ENCODE measurements at places on chromosomes 12 and 14.

DNA sequence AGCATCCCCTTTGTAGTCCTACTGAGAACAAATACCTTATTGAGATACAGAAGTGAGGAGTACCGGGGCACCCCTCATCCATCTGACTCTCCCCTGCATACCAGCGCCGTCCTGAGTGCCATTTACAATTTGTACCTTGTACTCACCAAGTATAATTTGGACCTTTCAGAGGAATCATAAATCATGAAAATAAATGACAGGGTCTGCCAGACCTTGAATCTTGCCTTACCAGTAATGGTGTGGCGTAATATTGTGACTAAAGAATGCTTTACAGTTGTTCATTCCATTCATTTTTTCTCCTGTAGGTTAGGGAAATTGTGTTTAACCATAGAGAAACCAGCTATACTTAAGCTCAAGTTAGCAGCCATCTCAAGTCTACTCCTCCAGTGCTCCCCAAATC is 243.7 kb upstream of the RGS6 start:
- DNase-seq, result no peak

DNA sequence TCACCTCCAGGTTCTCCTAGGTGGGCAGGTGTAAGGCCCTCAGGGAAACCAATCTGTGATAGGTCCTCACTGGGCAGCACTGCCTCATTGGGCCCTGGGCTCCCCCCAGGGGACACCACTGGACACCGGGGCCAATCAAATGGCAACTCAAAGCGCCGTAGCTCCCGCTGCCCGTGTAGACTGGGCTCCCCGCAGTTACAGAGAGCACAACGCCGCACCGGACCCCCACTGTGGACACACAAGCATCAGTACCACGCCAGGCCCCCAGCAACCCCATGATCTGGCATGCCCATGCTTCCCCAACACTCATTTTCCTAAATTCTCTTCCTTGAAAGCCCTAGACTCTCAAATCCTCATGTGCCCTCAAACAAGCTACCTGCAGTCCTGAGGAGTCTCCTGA is 6.1 kb downstream of the KMT2D start:
- no peak for DNase-seq

DNA sequence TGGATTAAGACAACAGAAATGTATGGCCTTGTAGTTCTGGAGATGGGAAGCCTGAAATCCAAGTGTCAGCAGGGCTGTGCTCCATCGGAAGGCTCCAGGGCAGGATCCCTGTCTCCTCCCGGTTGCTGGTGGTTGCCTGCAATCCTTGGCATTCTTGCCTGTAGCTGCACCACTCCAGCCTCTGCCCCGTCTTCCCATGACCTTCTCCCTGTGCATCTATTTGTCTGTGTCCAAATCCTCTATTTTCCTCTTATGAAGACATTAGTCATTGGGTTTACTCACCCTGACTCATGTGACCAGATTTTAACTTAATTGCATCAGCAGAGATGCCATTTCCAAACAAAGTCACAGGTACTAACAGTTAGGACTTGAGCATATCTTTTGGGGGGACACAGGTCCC is 15.1 kb downstream of the TUNAR start:
- no peak for DNase-seq

DNA sequence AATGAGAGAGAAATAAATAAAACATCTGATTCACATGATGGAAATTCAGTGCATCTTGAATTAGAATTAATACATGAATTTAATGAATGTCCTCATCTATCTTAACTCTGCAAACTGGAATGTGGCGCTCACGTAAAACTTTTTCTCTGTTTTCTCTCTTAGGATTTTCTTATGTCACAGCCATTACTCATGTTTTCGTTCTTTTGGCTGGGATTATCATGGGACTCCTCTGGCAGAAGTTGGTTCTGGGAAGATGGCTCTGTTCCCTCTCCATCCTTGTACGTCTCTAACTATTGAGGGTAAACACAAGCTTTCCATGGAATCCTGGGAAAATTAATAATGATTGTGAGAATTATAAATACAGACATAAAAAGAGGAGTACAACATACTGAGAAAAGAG is 5.0 kb downstream of the CLEC12B start:
- DNase-seq, result no peak

- DNase-seq, result peak; percentile 75
Measured at GRCh38 chr12:127108360-127109215, 1158.4 kb upstream of the TMEM132C start.

GRCh38 chr12:67141296-67142018 is 127.7 kb upstream of the CAND1 start:
- DNase-seq, result no peak

- DNase-seq, result no peak
Measured at GRCh38 chr12:4134448-4135263, 138.9 kb upstream of the CCND2 start.

GRCh38 chr14:22096514-22096895 is 422.9 kb upstream of the OR4E1 start:
- DNase-seq, result no peak

DNA sequence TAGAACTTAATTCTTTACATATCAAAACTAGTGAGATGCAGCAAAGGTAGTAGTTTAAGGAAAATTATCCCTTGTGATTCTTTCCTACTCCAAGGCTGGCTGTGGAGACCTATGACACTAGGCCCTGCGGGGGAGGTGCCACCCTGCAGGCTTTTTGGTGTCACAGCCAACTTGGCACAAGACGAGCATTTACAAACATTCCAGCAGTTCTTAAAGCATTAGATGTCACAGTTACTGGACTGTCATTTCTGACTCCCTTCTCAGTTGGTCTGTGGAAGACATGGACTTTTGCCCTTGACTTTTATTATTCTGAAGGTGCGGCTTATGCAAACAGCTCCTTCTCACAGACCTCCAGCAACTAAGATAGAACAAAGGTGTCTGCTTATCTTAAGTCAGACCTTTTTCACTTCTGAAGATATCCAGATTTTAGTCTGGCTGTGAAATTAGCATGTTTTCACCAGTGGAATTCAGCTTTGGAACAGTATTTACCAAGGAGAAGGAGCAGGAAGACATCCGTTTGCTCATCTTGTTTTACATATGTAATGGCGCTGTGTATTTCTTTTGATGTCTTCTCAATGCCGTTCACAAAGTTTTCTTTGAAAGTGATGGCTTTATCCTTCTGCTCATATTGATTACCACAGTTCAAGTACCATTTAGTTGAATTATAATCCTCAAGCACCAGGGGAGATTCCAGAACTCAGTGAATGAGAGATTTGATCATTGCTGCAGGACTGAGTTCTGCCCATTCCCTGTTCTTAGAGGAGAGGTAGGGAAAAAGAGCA is 17.9 kb downstream of the SRGAP1 start:
- no peak for DNase-seq

GRCh38 chr12:103986829-103987228 is 21.2 kb downstream of the TDG start:
- no peak for DNase-seq

- no peak for DNase-seq
Measured at GRCh38 chr12:25652371-25652770, 99.3 kb upstream of the LMNTD1 start.

DNA sequence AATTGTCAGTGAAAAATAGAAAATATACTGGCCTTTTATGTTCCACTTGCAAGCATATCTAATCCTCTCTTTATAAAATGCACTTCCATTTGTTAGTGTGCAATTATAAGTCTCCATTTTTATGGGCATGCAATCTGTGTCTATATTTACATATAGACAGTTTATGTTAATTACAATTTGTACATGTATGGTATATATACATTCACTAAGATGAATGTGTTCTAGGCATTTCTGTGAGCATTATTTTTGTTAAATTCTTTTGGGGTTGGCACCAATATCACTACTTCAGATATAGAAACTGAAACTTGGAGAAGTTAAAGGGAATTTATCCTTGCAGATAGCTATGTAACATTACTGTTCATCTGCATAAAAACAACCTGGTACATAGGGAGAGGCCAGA is 470.8 kb upstream of the LMO3 start:
- no peak for DNase-seq

GRCh38 chr12:84117190-84117589 is 795.4 kb downstream of the SLC6A15 start:
- no peak for DNase-seq

DNA sequence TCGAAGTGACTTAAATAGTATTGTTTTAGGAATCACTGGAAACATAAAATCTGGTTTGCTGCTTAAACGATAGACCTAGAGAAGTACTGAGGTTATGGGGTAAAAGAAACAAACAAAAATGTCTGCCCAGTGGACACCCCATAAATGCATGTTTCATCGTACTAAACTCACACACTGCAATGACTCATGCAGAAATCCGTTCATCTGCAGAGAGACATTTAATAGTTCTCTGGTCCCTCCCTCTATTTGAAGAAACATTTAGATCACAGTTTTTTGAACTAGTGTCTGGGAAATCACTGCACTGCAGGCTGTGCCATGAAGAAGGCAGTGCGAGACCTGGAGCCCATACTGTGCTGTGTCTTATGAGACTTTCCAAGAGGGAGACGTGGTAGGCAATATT is 25.5 kb downstream of the SLC17A8 start:
- DNase-seq, result no peak

DNA sequence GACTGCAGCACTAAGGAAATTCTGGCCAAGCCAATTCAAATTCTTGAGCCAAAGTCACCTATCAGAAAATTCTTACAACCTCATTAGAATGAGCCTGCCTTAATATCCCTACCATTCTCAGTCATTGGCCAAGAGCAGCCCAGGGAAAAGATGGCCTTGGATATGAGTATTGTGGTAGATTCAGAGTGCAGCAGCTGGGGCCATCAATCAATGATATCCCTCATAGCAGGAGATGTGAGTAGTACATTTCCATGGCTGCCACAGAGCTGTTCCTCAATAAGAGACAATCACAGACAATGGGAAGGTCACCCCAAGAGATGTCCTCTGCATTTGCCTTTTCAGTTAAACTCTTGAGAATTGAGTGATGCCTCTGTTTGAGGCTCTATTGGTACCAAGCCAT is 161.6 kb downstream of the DYRK2 start:
- no peak for DNase-seq

DNA sequence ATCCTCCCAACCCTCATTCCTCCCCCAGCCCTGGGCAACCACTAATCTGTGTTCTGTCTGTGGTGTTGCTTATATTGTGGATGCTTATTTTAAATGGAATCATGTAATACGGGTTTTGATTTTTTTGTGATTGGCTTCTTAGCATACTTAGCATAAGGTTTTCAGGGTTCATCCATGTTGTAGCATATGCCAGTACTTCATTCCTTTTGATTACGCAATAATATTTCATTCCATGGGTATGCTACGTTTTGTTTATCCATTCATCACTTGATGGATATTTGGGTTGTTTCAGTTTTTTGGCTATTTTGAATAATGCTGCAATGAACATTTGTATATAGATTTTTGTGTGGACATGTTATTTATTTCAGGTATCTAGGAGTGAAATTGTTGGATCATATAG is 82.9 kb downstream of the TSPAN9 start:
- no peak for DNase-seq

GRCh38 chr14:50677527-50678063 is 9.5 kb upstream of the SAV1 start:
- DNase-seq, result no peak

DNA sequence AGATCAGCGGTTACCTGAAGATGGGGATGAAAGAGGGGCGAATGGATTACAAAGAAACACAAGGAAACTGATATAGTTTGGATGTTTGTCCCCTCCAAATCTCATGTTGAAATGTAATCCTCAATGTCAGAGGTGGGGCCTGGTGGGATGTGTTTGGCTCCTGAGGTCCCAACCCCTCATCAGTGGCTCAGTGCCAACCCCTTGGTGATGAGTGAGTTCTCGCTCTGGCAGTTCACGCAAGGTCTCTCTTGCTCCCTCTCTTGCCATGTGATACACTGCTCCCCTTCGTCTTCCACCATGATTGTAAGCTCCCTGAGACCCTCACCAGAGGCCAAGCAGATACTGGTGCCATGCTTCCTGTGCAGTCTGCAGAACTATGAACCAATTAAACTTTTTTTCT is 28.0 kb downstream of the ITGA7 start:
- no peak for DNase-seq

DNA sequence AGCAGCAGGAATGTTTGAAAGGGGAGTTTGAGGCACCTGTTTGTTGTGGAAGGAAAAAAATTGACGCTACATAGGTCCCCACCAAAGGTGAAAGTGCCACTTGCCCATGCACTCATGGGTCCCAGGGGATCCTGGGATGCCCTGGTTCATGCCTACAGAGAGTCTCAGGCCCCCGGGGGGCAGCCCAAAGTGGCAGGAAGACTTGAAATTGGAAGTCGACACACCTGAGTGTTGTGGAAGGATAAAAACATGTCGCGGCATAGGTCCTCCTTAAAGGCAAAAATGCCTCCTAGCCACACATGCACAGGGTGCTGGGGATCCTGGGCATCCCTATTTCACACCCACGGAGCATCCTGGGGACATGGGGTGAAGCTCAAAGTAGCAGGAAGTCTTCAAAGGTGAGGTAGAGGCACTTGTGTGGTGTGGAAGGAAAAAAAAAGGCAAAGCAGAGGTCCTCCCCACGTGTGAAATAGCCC is 576.1 kb downstream of the ALG10 start:
- DNase-seq, result no peak

- no peak for DNase-seq
Measured at GRCh38 chr12:99027461-99027860, 382.4 kb downstream of the APAF1 start.

- DNase-seq, result no peak
Measured at GRCh38 chr14:50533241-50533705, 904 bp upstream of the MAP4K5 start.

DNA sequence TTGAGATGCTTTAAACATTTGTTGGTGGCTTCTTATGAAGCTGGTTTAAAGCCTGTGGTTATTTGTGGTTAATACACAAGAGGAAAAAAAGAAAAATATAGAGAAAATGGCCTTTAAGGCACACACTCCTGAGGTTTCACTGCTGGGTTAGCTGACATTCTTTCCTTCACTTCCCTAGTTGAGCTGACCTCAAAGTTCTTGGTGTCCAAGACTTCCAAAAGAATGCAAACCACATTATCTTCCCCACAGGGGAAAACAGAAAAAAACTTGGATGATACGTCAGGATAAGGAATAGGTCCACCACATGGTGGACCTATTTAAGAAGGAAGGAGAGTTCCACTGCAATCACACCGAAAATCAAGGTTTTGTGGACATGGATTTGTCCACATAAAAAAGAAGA is 94.3 kb downstream of the SLC25A21 start:
- DNase-seq, result no peak

GRCh38 chr12:58880639-58881038 is 39.7 kb downstream of the LRIG3 start:
- no peak for DNase-seq

DNA sequence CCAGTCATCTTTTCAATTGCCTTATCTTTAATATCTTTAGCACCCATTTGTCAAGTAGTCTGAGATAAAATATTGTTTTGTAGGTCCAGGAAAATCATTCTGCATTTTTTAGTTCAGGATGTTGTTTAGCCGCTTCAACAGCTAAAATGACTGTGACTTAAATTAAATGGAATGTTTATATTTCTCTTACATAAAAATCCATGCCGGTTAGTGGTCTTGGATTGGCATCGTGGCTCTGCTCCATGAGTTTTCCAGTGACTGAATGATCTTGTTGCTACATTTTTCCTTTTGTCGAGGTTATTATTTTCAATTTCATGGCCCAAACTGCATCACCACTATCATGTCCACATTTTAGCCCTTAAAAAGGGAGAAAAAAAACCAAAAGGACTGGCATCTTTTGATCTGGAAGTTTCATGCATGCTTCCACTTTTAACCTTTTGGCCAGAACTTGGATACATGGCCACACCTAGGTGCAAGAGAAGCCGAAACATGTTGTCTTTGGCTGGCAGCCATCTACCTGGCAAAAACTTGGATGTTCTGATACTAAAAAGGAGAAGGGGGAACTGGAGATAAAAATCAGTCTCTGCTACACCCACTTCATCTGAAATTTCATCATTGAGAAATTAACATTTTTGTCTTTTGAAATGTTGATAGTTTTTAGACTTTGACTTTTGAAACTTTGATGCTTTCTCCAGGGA is 142.4 kb downstream of the OTOGL start:
- no peak for DNase-seq
